ENCODE measurements at places on chromosomes 5 and 9.

- no peak for DNase-seq
Observed at GRCh38 chr9:112819635-112820496, 69.3 kb downstream of the SNX30 start.

GRCh38 chr5:89417990-89418389, 535.0 kb upstream of the MEF2C start:
- DNase-seq = no peak

DNA sequence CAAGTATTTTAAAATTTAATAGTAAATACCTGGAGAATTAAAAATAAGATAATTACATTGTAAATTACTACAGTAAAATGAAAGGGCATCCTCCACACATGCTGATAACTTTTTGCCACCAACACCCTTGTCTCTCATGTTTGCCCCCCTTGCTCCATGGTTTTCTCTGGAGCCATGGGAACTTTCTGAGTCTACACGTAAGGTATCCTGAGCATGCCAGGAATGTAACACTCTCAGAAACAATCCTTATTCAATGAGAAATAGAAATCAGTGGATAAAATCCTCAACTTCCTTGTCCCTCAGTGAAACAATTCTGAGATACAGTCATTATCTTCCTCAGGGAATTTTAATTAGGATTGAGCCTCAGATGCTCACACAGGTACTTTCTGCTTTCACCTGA, 108.9 kb downstream of the IZUMO3 start:
- DNase-seq = no peak

DNA sequence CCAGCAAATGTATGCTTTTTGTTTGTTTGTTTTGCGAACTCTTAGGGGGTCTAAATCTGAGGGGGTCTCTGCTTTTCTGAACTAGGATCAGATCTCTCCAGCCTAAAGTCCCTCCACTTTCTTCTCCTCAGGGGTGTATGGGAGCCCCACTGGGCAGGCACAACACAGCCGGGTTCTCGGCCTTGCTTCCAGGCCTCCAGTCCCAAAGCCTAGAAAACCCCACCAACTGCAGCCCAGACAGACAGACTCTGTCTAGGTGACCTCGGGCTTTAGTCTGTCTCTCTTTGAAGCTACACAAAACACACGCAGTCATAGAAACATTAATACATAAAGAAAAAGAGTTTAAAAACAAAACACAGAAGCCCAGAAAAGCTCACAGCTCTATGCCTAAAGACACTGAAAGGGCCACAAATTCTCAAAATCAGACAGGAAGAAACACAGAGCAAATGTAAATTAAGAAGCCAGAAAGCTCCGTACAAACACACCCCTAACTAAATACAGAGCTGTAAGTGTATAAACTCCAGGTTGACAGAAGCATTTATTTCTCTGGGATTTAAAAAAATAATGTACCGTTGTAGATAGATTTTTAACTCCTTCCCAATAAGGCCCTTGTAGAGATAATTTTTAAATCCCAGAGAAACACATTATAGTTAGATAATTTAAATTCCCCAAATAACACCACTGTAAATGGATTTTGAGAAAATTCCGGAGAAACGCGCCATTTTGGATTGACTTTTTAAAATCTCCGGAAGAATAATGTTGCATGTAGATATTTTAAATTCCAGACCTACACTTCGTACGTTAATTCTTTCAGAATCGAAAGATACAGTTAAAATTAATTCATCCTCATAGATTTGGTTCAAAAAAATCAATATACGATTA, 2.0 kb downstream of the PITX1 start:
- DNase-seq = no peak

DNA sequence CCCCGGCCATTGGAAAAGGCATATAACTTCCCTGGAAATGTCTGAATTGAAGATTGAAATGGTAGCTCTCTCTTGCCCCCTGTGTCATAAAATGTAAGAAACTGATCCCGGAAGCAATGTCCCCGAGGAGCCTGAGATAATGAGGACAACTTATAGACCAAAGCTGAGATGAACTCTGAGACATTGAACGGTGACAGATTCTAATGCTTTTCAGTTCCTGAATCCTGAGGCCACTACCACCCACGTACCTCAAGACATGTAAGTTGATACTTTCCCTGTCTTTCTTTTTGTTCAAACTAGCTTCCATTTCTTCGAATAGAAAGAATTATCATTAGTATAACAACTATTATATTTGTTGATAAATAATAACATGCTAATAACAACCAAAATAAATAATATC, 51.0 kb downstream of the KIF4B start:
- no peak for DNase-seq

DNA sequence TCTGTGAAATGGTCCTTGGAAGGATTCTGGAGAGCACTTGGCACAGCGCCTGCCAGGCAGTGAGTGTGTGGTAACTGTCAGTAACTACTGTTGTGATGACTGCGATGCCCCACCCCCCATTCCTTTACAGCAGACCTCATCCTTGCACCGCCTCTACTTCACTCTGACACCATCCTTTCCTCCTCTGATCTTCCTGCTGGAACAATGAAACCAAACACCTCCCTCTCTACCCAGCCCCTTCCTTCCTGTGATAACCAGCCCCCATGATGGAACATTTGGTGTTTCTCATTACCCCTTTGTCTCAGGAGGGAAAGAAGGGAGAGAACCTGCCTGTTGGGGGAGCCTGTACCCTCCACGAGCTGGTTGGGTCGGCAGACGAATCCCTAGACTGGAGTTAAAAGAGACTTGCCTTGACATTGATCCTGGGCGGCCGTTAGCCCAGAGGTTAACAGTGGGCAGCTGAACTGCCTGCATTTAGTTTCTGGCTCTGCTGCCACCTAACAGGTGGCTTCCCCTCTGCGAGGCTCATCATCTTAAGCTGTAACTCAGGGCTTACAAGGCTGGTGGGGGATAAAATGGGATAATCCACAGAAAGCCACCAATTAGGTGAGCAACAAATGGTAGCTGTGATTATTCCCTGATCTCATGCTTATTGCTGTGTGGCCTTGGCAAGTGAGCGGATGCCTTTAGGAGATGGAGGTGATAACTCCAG, 34.2 kb upstream of the GRPEL2 start:
- no peak for DNase-seq

- DNase-seq = no peak
Observed at GRCh38 chr5:135056316-135057030, 22.4 kb upstream of the PITX1 start.

- DNase-seq = peak; percentile 38
Observed at GRCh38 chr9:61667559-61668121, 477.8 kb downstream of the SPATA31A7 start.

DNA sequence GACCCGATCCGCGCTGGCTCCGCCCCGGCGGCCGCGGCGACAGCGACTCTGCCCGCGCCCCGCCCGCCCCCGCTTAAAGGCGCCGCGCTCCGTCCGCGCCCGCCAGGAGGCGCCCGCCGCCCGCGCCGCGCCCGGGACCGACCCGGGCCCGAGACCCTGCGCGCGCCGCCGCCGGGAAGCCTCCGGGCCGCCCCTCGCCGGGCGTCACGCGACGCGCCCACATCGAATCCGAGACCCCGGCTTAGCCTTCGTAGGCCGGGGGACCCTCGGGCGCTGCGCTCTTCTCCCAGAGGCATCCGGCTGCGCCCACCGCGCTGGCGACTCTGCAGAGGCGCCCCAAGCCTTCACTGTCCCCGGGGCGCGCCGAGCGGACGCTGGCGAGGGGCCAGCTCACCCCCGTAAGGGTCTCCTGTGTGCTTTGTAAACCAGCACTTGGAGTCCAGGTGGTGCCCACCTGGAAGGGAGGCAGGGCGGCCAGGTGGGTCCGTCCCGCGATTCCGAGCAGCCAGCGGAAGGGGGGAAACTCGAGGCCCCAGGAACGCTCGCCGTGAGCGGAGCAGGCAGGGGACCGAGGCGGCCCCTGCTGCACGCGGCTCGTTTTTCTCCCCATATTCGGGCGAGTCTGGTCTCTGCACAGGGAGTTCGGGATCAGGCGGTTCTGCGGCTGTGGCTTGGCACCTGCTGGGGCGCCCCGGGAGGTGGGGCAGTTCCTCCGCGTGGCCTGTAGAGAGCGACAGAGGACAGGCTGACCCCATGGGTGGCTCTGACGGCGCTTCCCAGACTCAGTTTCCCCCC, 423 bp upstream of the ABCA2 start:
- DNase-seq = peak; percentile 86

GRCh38 chr5:116308391-116308790, 223.6 kb downstream of the COMMD10 start:
- DNase-seq = no peak

DNA sequence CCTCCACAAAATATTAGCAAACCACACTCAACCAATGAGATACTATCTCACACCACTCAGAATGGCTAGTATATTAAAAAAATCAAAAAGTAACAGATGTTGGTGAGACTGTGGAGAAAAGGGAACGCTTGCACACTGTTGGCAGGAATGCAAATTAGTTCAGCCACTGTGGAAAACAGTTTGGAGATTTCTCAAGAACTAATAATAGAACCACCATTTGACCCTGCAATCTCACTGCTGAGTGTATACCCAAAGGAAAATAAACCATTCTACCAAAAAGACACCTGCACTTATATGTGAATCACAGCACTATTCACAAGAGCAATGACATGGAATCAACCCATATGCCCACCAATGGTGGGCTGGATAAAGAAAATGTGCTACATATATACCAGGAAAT, 393.5 kb downstream of the PDE4D start:
- no peak for DNase-seq

GRCh38 chr9:8115570-8115969, 316.0 kb upstream of the DMAC1 start:
- DNase-seq = no peak

GRCh38 chr5:98877600-98877999, 51.2 kb downstream of the CHD1 start:
- no peak for DNase-seq

- no peak for DNase-seq
Observed at GRCh38 chr5:9851458-9851857, 221.3 kb upstream of the TAS2R1 start.

- no peak for DNase-seq
Observed at GRCh38 chr9:34630402-34631154, 1.7 kb upstream of the ARID3C start.

DNA sequence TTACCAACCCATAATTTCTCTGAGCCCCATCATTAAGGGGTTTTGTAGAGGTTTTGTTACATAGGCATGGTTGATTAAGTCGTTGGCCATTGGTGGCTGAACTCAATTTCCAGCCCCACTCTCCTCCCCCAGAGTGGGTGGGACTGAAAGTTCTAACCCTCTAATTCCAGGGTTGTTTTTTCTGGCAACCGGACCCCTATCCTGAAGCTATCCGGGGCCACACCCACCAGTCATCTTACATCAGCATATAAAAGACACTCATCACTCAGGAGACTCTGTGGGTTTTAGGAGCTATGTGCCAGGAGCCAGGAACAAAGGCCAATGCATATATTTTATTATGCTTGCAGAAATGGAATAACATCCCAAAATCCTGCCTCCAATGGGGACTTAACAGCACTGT, 186.0 kb downstream of the NXNL2 start:
- DNase-seq = no peak

DNA sequence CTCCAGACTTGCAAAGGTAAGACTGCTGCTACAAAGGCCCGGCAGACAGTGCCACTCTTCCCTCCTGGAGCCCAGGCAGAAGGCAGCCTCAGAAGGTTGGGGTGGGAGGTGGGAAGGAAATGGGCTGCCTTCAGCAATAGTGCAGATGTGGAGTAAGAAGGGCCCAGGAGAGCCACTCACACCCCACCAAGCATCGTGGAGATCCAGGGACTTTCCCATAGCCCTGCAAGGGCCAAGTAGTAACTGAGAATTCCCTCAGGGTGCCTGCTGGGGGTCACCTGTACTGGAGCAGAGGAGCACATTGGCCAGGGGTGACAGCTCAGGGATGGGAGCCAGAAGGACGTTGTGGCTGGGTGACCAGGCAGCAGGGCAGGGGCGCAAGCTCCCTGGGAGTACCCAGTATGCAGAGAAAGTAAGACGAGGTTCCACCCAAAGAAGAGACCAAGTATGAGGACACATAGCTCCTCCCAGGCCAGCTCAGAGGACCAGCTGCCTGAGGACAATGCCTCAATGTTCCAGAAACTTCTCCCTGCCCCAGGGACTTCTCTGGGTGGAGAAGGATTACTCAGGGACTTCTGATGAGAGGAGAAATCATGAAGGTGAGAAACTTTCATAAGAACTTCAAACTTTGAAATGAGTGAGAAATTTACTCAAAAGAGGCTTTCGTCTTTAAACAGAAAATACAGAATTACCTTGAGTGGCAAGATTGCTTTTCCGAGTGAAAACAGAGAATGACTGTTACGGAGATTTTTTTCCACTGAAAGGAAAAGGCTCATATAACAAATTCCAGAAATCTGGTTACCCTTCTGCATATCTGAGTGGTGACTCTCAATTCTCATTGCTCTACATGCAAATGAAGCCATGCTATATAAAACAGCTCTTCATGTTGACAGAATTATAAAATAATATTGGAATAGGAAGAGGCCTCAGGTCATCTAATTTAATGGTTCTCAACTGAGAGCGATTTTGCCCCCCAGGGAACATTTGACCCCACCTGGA, 87.9 kb upstream of the TRIO start:
- DNase-seq = no peak

GRCh38 chr9:102669220-102669619, 325.9 kb upstream of the CYLC2 start:
- DNase-seq = no peak

- DNase-seq = no peak
Observed at GRCh38 chr9:35847792-35848572, 19.0 kb downstream of the TMEM8B start.

- no peak for DNase-seq
Observed at GRCh38 chr9:13330396-13331004, 51.0 kb upstream of the MPDZ start.

DNA sequence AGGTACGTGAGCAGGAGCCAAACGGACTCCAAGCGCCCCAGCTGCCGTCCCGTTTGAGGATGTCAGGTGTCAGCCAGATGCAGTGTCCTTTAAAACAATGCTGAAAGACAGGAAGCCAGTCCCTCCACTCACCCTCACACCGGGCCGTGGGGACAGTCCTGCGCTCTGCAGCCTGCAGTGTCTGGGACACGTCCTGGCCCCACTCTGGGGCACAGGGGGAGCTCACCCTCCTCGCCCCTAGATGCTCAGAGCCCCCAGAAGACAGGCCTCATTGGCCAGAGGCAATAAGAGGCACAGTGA, 79.7 kb downstream of the ZNF354C start:
- DNase-seq = no peak

DNA sequence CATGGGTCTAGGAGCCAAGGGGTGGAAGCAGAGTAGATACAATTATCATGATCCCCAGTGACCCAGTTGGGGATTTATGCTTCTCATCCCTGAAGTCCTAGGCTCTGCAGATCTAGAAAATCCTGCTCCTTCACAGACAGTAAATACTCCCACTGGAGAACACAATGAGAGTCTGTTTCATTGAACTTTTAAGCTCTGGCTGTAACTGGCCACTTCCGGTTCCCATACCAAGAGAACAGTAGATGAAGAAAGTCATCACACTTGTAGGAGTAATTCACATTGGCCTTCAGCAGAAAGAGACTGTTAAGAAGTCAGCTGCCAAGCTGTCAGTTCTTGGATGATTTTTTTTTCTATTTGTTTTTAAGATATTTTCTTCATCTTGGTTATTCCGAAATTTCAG, 597.1 kb downstream of the ACTL7B start:
- no peak for DNase-seq

Measured in activated CD8-positive, alpha-beta memory T cell treated with anti-CD3 and anti-CD28 coated beads for 24 hours (primary cell).